ENCODE measurements at places on chromosomes 2 and 18. TPM values are rescaled to one million over a fixed set of nuclear protein-coding genes. Genes with fewer than 3 reads are reported as not detected.

Gene MROH2A
- total RNA-seq = not detected

Gene FKBP7
- total RNA-seq = 2.7 TPM

Gene USP14
- 11.3 TPM for total RNA-seq

Gene TIGD1
- 7.3 TPM for total RNA-seq

Gene NEU4
- 9.2 TPM for total RNA-seq

Gene CRYGC
- not detected for total RNA-seq

Gene MDH1B
- 1.3 TPM for total RNA-seq

GRCh38 chr2:40043191-40043590, 264.1 kb upstream of the THUMPD2 start:
- no peak for DNase-seq

GRCh38 chr2:102029405-102029804, 37.6 kb downstream of the IL1R2 start:
- no peak for DNase-seq

GRCh38 chr2:148253685-148254084, 232.8 kb downstream of the MBD5 start:
- DNase-seq = peak; percentile 29

DNA sequence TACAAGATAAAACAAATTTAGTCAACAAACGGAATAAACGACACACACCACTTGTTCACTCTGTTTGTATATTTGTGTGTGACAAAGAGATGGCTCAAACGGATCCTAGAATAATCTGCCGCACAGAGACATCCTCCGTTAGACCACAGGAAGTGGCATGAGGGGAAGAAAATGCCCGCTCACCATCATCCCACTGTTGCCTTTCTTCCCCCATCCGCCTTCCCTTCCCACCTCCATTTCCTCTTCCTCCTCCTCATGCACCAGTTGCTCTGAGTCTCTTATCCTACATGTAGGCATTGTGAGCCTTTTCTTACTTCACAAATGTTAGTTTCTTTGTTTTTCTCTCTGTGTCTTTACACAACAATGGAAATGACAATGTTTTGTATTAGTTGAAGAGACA, 228.5 kb upstream of the SMIM21 start:
- DNase-seq = no peak

- DNase-seq = no peak
Measured at GRCh38 chr2:19114754-19115231, 243.6 kb downstream of the OSR1 start.

DNA sequence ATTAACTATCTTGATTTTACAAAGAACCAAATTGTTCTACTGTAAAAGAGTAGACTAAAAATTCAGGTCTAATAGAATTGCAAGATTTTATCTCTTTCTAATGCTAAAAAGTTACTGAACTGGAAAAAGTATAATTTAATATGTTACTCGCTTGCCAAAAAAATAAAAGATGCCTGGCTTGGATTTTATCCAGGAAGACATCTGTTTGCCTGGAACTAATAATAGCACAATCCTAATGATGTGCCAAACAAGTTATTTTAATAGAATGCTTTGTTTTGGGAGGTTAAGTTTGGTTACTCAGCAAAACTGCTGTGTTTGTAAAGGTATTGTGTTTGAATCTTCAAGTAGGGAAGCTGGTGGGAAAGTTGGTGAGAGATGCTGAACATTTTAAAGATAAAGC, 19.4 kb upstream of the ZSWIM2 start:
- DNase-seq = no peak

DNA sequence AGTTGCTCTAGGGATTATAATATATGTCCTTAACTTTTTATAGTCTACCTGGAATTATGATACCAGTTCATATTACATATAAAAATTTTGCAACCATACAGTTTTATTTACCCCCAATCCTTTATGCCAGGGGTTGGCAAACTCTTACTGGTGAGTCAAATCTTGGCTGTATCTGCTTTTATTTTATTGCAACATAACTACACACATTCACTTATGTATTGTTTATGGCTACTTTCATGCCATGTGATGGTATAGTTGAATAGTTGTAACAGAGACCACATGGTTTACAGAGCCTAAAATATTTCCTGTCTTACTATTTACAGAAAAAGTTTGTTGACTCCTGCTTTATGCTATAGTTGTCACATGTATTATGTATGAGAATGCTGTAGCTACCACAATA, 25.8 kb upstream of the DLX2 start:
- DNase-seq = no peak

DNA sequence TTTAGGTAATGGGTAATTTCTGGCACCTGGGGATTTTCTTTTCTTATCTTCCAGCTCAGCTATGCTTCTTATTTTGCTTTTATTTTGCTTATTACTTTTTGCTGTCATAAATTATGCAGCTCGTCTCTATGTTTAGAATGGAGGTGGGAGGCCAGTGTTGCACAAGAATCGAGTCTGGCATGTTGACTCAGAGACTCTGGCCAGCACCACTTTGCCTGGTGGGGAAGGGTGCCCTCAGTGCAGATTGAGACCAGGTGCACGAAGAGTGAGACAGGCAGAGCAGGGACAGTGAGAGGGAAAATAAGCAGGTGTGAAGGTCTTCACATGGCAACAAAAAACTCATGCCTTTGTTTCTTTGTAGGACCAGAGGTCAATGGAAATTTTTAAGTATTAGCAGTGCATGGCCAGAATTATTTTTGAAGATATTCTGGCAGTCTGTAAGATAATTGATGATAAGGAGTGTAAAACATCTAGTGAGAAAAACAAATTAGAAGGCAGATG, 59.2 kb upstream of the SLC5A7 start:
- DNase-seq = no peak

DNA sequence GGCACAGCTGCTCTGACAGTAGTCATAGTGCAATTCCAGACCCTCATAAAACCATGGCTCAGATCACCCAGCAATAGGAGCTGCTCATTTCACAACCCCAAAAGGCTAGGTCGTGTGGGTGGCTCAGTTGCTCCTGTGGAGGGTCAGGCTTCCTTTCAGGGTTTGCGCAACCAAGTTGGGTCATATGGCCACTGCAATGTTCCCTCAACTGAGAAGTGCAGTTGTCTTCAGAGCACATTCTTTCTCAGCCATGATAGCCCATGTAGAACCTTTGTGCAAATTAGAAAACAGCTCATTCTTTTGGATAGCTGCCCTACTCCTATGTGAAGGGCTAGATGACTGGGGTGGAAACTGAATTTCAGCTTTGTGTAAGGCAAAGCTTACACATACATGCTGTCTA, 3.2 kb downstream of the SERPINB13 start:
- DNase-seq = no peak

- no peak for DNase-seq
Measured at GRCh38 chr2:171348056-171348455, 85.7 kb downstream of the METTL8 start.

DNA sequence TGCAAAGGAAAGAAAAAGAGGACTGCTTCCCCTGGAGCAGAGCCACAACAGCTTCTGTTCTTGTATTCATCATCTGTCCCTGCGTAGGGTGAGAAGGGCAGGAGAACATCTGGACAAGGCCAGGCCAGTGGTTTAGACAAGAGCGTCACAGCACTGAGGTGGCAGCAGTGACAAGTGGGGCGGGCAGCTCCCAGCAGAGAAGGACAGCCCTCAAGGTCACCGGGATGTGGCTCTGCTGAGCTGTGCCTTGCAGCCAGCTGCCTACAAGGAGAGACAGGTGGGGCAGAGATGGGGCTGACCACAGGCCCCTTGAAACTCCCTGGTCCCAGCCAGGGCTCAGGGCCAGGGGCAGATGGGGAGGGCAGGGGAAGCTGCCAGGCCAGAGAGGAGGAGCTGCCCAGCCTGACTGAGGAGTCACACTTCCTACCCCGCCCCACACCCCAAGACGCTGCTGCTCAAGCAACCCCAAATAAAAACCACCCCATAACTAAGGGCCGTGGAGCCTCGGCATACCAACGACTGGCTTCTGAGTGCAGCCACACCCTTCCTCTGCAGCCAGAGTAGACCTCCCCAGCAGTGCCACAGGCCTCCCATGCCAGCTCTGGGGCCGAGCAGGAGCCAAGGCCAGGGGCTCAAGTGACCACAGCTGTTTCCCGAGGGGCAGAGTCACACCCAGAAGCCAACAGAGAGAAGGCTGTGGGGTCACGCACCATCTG, 5.4 kb downstream of the RAB11FIP5 start:
- DNase-seq = no peak

DNA sequence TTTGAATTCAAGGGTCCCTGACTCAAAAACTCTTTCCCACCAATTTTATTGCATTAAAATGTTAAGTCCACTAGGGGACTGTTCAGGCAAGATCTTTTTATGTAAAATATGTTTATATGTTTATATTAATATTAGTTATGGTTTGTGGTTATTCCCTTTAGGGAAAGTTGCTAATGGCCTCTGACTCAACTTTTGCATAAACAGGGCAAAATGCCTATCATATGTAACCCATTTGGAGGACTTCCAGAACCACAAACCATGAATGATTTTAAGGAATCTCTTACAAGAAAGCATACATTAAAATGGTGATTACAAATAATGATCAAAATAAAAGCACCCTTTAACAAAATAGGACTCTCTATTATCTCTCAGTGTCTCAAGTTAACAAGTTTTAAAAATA, 1484.5 kb upstream of the ZEB2 start:
- no peak for DNase-seq

- no peak for DNase-seq
Measured at GRCh38 chr2:1489486-1489885, 76.2 kb downstream of the TPO start.

DNA sequence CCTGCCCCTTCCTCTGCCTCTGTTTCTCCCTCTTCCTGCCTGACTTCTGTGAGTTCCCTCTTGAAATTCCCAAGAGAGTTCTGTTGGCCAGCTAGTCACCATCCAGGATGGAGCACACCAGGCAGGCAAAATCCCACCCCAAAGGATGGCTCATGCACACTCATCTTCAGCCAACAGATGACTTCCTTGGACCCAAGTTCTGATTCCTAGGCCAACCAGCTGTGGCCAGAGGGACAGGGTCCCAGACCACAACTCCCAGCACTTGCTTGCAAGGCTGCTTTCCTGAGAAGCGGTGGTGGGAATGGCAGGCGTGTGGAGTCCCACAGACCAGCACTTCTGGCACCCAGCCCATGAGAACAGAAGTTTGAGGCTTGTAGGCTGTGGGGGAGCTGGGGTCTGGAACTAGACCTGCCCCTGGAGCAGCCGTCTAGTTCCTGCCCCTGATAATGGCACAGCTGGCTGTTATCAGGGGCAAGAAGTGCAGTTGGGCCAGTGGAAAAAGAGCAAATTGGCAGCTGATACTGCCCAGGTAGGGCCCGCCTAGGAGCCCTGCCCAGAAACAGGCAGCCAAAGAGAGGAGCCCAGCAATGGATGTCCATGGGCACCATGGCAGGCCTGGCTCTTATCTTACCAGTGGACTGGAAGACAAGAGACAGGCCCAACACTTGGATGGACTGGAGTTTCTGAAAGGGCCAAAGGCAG, 56.7 kb downstream of the CYP26B1 start:
- no peak for DNase-seq

GRCh38 chr2:177551989-177552421, 159.4 kb downstream of the AGPS start:
- no peak for DNase-seq

GRCh38 chr2:166091439-166091838, 36.4 kb downstream of the SCN1A start:
- DNase-seq = peak; percentile 4

GRCh38 chr18:11944252-11944651, 36.1 kb upstream of the MPPE1 start:
- no peak for DNase-seq

- peak; percentile 74 for DNase-seq
Measured at GRCh38 chr2:64945973-64946768, 43.0 kb upstream of the SLC1A4 start.

- no peak for DNase-seq
Measured at GRCh38 chr2:45812011-45812500, 160.6 kb downstream of the PRKCE start.
